ENCODE measurements at places on chromosomes 12 and 14. TPM values are rescaled to one million over a fixed set of nuclear protein-coding genes. Genes with fewer than 3 reads are reported as not detected.

KRT6B gene
- not detected for total RNA-seq

IFNG-AS1 gene
- total RNA-seq, result 0.31 TPM

GPR84 gene
- total RNA-seq, result 2.6 TPM

SYNE3 gene
- total RNA-seq, result 30.5 TPM

HCAR2 gene
- 5.9 TPM for total RNA-seq

FGF23 gene
- total RNA-seq, result not detected

PTPN6 gene
- total RNA-seq, result 140 TPM

PLD4 gene
- total RNA-seq, result 0.92 TPM

CNIH1 gene
- total RNA-seq, result 71.4 TPM

GRCh38 chr12:109156586-109156985, 40.2 kb downstream of the ACACB start:
- peaks cover 17% of the 10 kb centered on the region for H3K4me1 ChIP-seq
- H3K36me3 ChIP-seq, result no peaks in the 10 kb centered on the region
- H3K4me3 ChIP-seq, result no peak overlapping the region
- no peak overlapping the region for H3K27ac ChIP-seq
- no peak for DNase-seq
- H3K27me3 ChIP-seq, result no peaks in the 10 kb centered on the region

DNA sequence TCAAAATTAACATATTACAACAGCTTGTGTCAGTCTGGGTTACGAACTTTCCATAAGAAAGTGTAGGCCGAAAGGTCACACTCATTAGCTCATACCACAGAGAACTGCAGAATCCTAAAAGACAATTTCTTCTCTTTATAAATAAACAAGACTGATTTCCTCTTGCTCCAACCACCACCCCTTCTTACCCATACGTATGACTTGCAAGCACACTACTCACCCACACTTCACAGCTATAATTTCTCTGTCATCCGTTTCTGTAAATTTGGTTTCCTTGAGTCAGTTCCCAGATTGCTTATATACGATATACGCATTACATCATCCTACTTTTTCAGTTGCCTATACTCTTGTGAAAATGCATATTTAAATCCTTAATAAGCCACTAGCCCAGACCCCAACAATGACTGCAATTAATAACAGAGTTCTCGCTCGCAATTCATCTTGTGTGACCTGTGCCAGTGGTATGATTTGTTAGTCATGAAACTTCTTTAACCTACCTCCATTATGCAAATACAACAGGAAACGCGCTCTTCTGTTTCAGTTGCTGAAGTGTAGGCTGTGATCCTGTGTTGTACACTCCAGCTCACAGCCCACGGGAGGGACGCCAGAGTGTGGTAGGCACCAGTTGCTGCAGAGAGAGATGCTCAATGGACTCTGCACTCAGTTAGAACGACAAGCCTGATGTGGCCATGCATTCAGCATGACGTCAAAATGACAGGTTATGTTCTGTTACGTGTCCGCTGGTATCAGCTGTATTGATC, 417.6 kb downstream of the PDZRN4 start:
- no peak overlapping the region for H3K27ac ChIP-seq
- no peaks in the 10 kb centered on the region for H3K27me3 ChIP-seq
- DNase-seq, result peak; percentile 3
- H3K4me3 ChIP-seq, result no peak overlapping the region
- no peaks in the 10 kb centered on the region for H3K4me1 ChIP-seq

- no peak within 1 kb of the TSS for H3K27ac ChIP-seq
- H3K4me1 ChIP-seq, result no peaks in the 10 kb centered on the region
- peaks cover 64% of the 10 kb centered on the region for H3K27me3 ChIP-seq
- H3K4me3 ChIP-seq, result no peak within 1 kb of the TSS
- peak; percentile 60 for DNase-seq
These were observed at the start of gene CCDC177 for GRCh38 chr14:69574263-69574953. Gene CCDC177 (minus strand): TSS chr14:69574871. CDS start chr14:69573622, 1,249 bp downstream.

- no peak overlapping the region for H3K27ac ChIP-seq
- peaks cover 13% of the 10 kb centered on the region for H3K36me3 ChIP-seq
- H3K27me3 ChIP-seq, result no peaks in the 10 kb centered on the region
- no peak overlapping the region for H3K4me3 ChIP-seq
- no peaks in the 10 kb centered on the region for H3K4me1 ChIP-seq
These were observed 16.5 kb downstream of the PLBD2 start for GRCh38 chr12:113374823-113375428.

DNA sequence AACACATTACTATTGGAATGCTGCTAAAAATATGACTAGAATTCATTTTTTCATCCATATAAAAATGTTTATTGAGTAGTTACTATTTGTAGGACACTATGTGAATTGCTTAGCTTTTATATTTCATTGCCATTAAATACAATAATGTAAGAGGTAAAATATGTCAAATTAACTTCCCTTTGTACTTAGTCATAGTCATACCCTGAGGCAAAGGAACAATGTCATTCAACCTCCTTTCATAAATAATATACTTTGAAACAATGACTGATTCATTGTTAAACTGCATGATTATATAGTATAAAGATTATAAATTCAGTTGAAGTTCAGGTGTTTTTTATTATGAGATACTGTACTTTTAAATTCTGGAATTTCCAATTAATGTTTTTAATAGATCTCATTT, 105.2 kb downstream of the GARIN6 start:
- no peaks in the 10 kb centered on the region for H3K36me3 ChIP-seq
- no peaks in the 10 kb centered on the region for H3K4me1 ChIP-seq
- no peak for DNase-seq
- H3K27me3 ChIP-seq, result no peaks in the 10 kb centered on the region
- no peak overlapping the region for H3K4me3 ChIP-seq

- no peaks in the 10 kb centered on the region for H3K4me1 ChIP-seq
- no peaks in the 10 kb centered on the region for H3K36me3 ChIP-seq
- no peak overlapping the region for H3K27ac ChIP-seq
- DNase-seq, result no peak
These were observed 70.8 kb downstream of the HSPB8 start for GRCh38 chr12:119249383-119250155.

GRCh38 chr14:65080960-65081747, 21.2 kb downstream of the MAX start:
- peaks cover 31% of the 10 kb centered on the region for H3K36me3 ChIP-seq
- H3K27me3 ChIP-seq, result no peaks in the 10 kb centered on the region
- peak overlapping the region; percentile 28 for H3K27ac ChIP-seq
- no peak for DNase-seq

GRCh38 chr12:102960766-102961465, 3.4 kb downstream of the ASCL1 start:
- no peak overlapping the region for H3K27ac ChIP-seq
- peak; percentile 23 for DNase-seq
- no peaks in the 10 kb centered on the region for H3K4me1 ChIP-seq
- no peaks in the 10 kb centered on the region for H3K36me3 ChIP-seq
- H3K27me3 ChIP-seq, result peaks cover 22% of the 10 kb centered on the region
- H3K4me3 ChIP-seq, result no peak overlapping the region

DNA sequence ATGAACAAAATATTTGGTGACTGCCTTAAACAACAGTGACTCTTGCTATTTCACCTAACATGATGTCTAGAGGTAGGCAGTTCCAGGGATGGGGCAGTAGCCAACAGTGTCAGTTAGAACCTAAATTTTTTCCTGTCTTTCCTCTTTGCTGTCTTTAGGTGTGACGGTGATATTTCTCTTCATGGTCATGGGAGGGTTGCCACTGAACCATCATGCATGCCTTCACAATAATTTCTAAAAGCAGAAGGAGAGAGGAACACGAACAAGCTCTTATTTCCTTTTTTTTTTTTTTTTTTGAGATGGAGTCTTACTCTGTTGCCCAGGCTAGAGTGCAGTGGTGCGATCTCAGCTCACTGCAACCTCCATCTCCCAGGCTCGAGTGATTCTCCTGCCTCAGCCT, 2.4 kb downstream of the CCDC63 start:
- H3K27ac ChIP-seq, result no peak overlapping the region
- DNase-seq, result no peak
- H3K4me3 ChIP-seq, result no peak overlapping the region
- H3K36me3 ChIP-seq, result no peaks in the 10 kb centered on the region
- H3K27me3 ChIP-seq, result peaks cover 19% of the 10 kb centered on the region
- no peaks in the 10 kb centered on the region for H3K4me1 ChIP-seq

- H3K4me3 ChIP-seq, result no peak overlapping the region
- no peaks in the 10 kb centered on the region for H3K4me1 ChIP-seq
- H3K27ac ChIP-seq, result no peak overlapping the region
- H3K36me3 ChIP-seq, result no peaks in the 10 kb centered on the region
These were observed 169.1 kb upstream of the AVPR1A start for GRCh38 chr12:63319936-63320633.

GRCh38 chr12:49043856-49044258, 16.7 kb downstream of the KMT2D start:
- H3K4me1 ChIP-seq, result no peaks in the 10 kb centered on the region
- no peak overlapping the region for H3K27ac ChIP-seq
- peaks cover 64% of the 10 kb centered on the region for H3K36me3 ChIP-seq
- no peaks in the 10 kb centered on the region for H3K27me3 ChIP-seq
- H3K4me3 ChIP-seq, result no peak overlapping the region

DNA sequence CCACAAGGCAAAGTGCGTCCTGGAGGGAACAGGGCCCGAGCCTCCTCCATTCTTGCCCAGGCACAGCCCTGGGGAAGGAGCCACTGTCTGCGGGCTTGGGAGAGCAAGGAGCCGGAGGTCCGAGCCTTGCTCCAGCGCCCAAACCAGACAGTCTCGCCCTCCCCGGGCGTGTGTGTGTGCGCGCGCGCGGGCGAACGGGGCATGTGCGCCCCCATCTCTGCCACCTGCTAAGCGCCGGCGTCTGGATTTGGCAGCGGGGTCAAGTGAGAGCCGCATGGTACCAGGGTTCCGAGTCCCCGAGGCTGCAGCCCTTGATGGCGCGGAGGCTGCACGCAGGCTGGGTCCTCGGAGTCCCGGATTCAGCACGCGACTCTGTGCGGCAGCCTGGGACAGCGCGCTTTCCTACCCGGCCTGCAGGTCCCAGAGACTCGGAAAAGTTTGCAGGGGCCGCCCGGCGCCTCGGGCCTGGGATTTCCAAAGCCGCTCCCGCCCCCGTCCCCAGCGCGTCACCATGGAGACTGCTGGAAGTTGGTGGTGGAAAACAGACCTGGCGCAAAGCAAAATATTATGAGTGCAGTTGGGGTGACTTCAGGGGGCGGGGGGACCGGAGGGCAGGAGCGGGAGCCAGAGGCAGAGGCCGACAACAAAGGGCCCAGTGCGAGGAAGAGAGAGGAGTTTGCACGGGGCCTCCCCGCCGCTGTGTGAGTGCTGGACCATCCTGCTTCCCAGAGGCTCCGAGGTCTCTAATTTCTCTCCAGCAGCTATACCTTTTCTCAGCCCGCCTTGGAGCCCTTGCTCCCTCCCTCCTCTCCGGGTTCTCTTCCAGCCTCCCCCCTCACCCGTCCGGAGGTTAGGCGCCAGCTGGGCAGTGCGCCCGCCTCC, 4.2 kb downstream of the RFX4 start:
- no peaks in the 10 kb centered on the region for H3K4me1 ChIP-seq
- H3K36me3 ChIP-seq, result no peaks in the 10 kb centered on the region
- no peak overlapping the region for H3K4me3 ChIP-seq
- H3K27me3 ChIP-seq, result peaks cover 18% of the 10 kb centered on the region
- DNase-seq, result peak; percentile 28

DNA sequence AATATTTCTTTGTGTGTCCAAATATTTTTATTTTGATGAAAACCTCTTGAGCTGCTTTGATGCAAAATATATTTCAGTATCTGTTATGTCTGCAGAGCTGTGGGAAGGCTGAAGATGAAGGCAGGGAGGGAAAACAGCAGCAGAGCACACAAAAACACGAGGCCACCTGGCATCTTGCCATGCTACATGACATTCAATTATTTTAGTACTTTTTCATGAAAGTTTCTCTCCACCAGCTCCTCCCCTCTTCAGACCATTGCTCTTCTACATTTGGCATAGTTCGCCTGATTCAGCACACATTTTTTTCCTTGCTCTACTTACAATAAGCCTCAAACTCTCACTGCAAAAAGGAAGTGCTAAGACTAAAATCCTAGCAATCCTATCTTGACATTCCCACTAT, 4.6 kb upstream of the ALX1 start:
- no peaks in the 10 kb centered on the region for H3K4me1 ChIP-seq
- no peak overlapping the region for H3K27ac ChIP-seq
- peaks cover 96% of the 10 kb centered on the region for H3K27me3 ChIP-seq
- H3K36me3 ChIP-seq, result no peaks in the 10 kb centered on the region

GRCh38 chr12:108812324-108812723, 45.1 kb downstream of the SSH1 start:
- peaks cover 19% of the 10 kb centered on the region for H3K4me1 ChIP-seq
- H3K27me3 ChIP-seq, result no peaks in the 10 kb centered on the region
- H3K4me3 ChIP-seq, result no peak overlapping the region
- no peak for DNase-seq
- H3K36me3 ChIP-seq, result peaks cover 49% of the 10 kb centered on the region
- no peak overlapping the region for H3K27ac ChIP-seq

DNA sequence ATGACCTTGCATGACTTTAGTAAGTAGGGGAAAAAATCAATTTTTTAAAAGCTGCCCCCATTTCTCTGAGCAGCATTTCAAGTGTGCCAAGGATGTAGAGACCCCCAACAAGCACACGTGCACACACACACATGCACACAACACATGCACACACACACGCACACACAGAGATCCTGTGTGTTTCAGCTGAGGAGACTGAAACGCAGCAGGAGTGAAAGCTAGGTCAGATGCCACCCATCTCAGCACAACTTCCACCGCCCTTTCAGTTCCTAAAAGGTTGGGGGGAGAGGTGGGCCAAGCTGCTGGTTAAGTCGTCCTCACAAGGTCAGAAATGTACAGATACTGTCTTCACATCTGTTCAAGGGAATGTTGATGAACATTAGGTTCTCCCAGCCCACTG, 13.9 kb downstream of the MYL2 start:
- H3K27ac ChIP-seq, result no peak overlapping the region
- H3K27me3 ChIP-seq, result peaks cover 2% of the 10 kb centered on the region
- no peak overlapping the region for H3K4me3 ChIP-seq
- H3K4me1 ChIP-seq, result no peaks in the 10 kb centered on the region
